Effector CD4-positive, alpha-beta T cell (primary cell): ENCODE measurements at places on chromosomes 6 and 20.

- DNase-seq, result no peak
Observed at GRCh38 chr6:34476447-34476846, 10.6 kb downstream of the PACSIN1 start.

DNA sequence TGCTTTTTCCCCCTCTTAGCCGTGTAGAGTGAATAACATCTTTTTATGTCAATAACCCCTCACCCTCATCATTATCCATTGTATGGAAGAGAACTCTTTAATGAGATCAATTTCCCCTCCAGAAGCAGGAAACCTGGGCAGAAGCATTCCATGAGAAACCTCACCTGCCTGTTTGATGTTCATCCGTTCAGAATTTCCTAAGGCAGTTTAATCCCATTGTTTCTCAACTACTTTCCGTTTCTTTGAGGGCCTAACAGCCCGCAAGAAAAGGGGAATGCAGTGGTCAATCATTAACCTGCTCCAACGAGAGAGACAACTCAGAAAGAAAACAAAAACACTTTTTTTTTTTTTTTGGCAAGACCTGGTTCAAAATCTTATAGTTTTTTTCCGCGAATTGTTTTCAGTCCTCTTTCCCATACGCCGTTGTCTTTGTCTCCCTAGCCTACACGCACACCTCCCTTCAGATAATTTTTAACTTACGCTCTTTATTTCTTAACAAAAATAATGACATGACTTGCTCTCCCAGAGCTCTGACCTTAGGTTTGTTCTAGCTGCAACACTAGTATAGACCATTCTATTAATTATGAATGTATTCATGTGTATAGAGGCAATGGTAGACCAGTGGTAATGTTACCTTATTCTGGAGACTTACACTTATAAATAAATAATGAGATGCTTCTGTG lies 25.6 kb upstream of the ID4 start:
- DNase-seq, result no peak

DNA sequence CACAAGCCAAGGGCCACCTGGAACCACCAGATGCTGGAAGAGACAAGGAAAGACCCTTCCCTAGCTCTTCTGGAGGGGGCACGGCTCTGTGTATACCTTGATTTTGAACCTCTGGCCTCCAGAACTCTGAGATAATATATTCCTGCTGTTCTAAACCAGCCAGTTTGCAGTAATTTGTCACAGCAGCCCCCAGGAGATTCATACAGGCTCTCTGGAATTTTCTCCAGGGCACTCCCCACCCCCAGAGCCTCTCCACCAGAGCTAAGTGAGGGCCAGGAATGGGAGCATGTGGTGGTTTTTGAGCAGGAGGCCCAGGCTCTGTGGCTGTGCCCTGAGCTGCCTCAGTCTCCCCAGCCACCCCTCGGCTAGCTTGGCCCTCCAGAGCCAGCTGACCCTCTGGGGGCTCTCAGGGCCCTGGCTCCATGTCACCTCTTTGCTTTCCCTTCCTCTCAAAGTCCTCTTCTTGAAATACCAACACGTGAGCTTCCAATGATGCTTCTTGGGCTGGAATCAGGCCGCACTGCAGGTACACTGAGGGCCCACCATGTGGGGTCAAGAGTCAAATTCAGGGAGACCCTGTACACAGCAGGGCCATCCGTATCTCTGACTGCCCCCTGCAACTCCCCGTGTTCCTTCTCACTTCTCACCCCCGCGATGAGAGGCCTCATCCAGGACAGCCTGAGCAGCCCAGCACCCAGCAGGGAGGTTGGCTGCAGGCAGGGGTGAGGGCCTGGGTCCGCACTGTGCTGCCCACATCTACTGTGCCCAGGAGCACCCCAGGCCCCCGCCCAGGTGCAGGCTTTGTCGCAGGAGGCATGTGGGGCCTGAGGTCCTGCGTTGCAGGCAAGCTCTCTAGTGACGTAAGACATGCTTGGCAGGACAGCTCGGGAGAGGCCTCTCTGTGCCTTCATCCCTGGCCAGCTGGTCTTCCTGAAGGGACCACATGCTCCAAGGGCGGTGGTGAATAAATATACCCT lies 155.5 kb downstream of the ANKRD60 start:
- DNase-seq, result no peak

- no peak for DNase-seq
Observed at GRCh38 chr6:115540077-115540869, 520.4 kb downstream of the FRK start.

DNA sequence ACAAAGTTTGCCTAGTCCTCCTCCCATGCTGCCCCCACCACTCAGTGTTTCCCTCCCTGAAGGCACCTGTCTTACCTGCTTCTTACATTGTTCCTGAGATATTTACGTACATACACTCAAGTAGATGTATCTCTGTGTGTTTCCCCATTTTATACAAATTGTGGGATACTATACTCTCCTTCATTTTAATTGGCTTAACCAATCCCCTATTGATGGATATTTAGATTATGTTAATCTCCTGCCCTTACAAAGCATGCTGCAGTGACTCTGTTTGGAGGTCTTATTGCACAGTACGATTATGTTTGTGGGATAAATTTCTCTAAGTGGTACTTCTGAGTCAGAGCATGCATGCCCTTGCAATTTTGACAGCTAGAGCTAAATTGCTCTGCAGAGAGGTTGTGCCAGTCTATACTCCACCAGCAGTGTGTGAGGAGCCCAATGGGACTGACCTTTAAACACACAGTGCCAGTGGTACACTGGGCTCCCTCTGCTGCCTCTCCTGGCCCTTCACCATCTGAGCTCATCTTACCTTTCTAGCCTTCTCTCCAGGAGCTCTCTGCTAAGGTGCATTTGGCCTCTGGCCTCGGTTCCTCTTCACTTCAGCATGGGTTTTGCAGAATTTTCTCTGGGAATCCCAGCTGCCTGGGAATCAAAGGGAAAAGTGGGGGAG lies 57.4 kb downstream of the LYRM2 start:
- no peak for DNase-seq

GRCh38 chr6:159754959-159755914 lies 6.6 kb upstream of the ACAT2 start:
- DNase-seq, result no peak

GRCh38 chr6:169501128-169501527 lies 200.7 kb downstream of the WDR27 start:
- DNase-seq, result no peak

GRCh38 chr6:11653028-11653583 lies 115.6 kb downstream of the TMEM170B start:
- no peak for DNase-seq

GRCh38 chr6:147166360-147166944 lies 37.8 kb upstream of the STXBP5 start:
- DNase-seq, result no peak

- DNase-seq, result no peak
Observed at GRCh38 chr6:153790048-153790447, 249.0 kb upstream of the OPRM1 start.

- DNase-seq, result no peak
Observed at GRCh38 chr20:19916531-19917485, 100.4 kb upstream of the NAA20 start.

DNA sequence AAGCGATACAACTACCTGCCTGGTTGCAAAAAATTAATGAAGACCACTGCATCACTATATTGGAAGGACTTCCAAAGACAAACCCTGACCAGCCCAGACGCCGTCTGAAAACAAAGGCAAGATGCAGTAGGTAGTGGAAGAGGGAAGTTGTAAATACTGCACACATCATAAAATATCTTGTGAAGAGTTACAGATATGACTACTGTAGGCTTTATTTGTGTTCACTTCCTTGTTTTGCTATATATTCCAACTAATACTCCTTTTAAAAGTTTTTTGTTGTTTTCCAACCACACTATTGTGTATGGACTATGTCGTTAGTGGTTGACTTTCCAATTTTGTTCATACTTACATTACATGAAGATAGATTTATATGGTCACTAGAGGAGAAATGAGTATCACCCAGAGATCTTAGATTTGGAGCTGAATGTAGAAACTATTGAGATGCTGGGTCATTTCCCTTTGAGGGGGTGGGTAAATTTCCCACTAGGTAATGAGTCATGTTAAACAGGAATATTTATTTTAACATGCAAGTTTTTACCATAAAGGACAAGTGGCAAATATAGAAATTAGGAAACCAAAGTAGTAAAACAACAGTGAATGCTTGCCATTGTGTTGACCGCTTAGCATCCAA lies 16.6 kb upstream of the TXLNB start:
- no peak for DNase-seq

- DNase-seq, result no peak
Observed at GRCh38 chr6:36547646-36548400, 544 bp upstream of the STK38 start.

DNA sequence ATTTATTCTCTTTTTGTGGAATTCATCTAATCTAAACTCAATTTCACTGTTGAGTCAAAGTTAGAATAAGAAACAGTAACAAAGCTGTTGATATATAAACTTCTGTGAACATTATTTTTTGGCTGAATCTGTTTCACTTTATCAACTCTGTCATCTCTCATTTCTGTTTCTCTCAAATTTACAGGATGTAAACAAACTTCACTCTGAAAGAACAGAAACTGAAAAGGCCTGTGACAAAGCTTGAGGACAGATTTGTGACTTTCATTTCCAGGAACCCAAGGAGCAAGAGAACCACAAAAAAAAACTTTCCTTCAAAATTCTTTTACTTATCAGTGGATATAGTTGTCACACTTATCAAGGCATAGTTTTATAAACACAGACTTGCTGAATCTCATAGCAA lies 447.9 kb upstream of the OPRM1 start:
- DNase-seq, result no peak
